Esophagus muscularis mucosa (tissue), 4 donors: ENCODE measurements at places on chromosomes 16 and 17.

DNA sequence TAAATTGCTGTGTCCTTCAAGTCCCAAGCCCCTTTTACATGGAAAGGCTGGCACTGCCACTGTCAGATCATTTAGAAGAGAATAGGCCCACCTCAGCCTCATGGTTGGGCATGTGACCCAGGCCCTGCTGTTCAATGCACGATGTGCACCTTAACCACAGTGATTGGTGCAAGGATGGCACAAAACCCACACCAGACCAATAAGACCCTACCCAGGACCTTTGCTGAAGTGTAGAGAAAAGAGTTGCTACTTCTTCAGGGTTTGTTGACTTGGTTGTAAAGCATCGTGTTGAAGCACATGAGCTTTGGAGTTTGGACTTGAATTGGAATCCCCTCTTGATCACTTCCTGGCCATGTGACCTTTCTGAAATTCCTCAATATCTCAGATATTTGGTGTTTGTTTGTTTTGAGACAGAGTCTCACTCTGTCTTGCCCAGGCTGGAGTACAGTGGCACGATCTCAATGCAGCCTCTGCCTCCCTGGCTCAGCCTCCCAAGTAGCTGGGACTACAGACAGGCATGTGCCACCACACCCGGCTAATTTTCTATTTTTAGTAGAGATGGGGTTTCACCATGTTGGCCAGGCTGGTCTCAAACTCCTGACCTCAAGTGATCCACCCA lies 24.8 kb downstream of the DNAJA2 start:
- no peaks in the 10 kb centered on the region for H3K27me3 ChIP-seq
- H3K4me3 ChIP-seq, result no peak overlapping the region
- H3K4me1 ChIP-seq, result no peaks in the 10 kb centered on the region
- DNase-seq, result no peak
- no peak overlapping the region for H3K27ac ChIP-seq

- H3K36me3 ChIP-seq, result no peaks in the 10 kb centered on the region
- H3K4me3 ChIP-seq, result peak overlapping the region; percentile 81
- peaks cover 33% of the 10 kb centered on the region for H3K4me1 ChIP-seq
- no peaks in the 10 kb centered on the region for H3K27me3 ChIP-seq
- peak; percentile 98 for DNase-seq
These were observed 722 bp upstream of the TIMP2 start for GRCh38 chr17:78925662-78926555.

DNA sequence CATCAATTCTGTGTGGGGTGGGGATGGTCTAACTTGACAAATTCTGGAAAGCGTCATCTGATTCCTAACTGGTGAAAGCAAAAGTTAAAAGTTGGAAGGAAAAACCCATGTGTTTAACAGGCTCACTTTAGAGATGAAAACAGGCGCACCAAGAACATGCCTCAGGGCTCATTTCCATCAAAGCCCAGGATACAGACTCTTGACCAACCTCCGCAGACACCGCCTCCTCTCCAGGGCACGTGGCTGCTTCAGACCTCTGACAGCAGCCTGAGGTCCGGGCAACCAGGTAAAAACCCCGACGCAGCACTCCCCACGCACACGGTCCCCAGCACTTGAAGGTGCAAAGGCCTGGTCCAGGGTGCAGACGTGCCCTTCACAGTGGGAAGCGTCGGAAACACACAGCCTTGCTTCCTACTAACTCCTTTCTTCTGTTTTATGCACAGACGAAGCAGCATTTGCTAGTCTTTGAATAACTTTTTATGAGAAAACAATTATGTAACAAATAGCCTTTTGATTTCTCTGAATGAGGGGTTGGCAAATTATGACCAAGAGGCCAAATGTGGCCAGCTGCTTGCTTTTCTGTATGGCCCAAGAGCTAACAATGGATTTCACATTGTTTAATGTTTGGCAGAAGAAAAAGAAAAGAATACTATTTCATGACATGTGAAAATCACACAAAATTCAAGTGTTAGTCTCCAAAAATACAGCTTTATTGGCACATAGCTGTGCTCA lies 44.2 kb upstream of the TRAP1 start:
- no peaks in the 10 kb centered on the region for H3K27me3 ChIP-seq
- DNase-seq, result no peak
- H3K4me1 ChIP-seq, result peaks cover 23% of the 10 kb centered on the region
- no peak overlapping the region for H3K4me3 ChIP-seq

- peaks cover 17% of the 10 kb centered on the region for H3K4me1 ChIP-seq
- no peaks in the 10 kb centered on the region for H3K27me3 ChIP-seq
- DNase-seq, result no peak
- H3K4me3 ChIP-seq, result peak overlapping the region; percentile 57
- no peak overlapping the region for H3K27ac ChIP-seq
These were observed 69.5 kb downstream of the AMFR start for GRCh38 chr16:56355786-56356275.

GRCh38 chr17:59647288-59647687 lies 27.6 kb downstream of the CLTC start:
- H3K4me1 ChIP-seq, result peaks cover 27% of the 10 kb centered on the region
- H3K27ac ChIP-seq, result no peak overlapping the region
- H3K4me3 ChIP-seq, result no peak overlapping the region
- H3K36me3 ChIP-seq, result peaks cover 70% of the 10 kb centered on the region

DNA sequence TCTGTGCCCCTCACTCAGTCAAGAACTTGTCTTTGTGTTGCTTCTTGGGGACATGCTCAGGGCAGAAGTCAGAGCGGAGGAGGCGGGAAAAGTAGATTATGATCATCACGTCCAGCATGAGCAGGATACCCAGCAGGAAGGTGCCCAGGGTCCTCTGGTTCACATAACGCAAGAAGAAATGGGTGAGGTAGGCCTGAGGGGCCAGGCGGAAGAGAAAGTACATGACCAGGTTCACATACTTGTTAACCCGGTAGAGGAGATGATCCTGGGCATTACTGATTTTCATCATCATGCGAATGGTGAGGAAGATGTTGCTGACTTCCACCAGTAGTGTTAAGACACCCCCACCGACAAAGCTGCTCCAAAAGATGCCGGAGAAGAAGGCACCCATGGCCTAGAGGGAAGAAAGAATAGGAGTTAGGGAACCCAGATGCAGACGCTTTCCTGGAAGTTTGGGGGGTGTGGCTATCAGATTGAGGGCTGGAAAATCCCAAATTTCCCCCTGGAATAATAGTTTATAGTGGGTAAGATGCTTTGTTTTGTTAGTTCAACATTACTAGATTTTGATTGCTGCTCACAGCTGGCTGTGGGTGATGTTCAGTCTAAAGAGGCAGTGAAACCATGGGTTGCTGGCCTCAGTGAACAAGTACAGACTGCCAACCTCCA lies 1.4 kb downstream of the TLCD1 start:
- peaks cover 69% of the 10 kb centered on the region for H3K4me1 ChIP-seq
- H3K27me3 ChIP-seq, result no peaks in the 10 kb centered on the region
- H3K27ac ChIP-seq, result peak overlapping the region; percentile 97
- H3K36me3 ChIP-seq, result peaks cover 33% of the 10 kb centered on the region
- H3K4me3 ChIP-seq, result no peak overlapping the region
- no peak for DNase-seq

DNA sequence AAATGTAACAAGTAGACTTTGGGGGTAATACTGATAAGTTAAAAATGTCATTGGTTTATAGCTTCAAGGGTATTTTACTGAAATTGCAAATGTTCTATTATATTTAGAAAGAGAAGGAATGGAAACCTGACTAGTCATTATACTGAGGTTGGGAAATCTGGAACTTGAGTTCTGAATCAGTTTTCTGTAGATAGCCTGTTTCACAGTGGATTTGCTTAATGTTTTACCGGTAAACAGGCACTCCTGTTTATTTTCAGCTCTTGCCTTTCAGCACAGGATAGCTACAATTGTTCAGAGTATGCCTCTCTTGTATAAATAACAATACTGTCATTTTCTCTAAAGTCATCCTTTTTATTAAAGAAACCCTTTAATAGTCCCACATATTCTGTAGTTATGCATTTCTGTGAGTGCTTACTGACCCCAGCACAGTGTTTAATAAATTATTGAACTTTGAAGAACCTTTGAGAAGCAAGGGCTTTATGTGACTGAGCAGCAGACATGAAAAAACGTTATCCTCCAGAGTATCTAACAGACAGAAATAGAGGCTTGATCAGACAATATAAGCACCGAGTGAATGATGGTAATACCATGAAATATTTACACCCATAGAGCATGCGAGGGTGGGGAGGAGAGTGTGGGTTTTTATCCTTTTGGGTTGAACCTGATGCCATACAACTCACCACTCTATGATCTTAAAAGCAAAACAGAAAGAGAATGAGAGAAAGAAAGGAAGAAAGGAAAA lies 58.2 kb downstream of the FTO start:
- no peak overlapping the region for H3K27ac ChIP-seq
- no peak for DNase-seq
- no peaks in the 10 kb centered on the region for H3K27me3 ChIP-seq

DNA sequence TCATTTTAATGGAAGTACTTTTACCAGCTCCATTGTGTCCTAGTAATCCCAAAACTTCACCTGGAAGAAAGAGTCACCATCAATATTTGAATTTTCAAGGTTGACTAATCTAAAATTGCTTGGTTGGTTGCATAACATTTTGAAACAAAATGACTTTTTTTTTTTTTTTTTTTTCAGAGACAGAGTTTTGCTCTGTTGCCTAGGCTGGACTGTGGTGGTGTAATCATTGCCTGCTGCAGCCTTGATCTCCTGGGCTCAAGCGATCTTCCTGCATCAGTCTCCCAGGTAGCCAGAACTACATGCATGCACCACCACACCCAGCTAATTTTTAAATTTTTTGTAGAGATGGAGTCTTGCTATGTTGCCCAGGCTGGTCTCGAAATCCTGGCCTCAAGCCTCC lies 12.6 kb upstream of the ABCA6 start:
- H3K4me3 ChIP-seq, result no peak overlapping the region
- DNase-seq, result no peak
- H3K27ac ChIP-seq, result no peak overlapping the region
- H3K27me3 ChIP-seq, result no peaks in the 10 kb centered on the region
- H3K36me3 ChIP-seq, result peaks cover 31% of the 10 kb centered on the region

GRCh38 chr16:12553191-12553590 lies 250.5 kb downstream of the CPPED1 start:
- H3K27ac ChIP-seq, result no peak overlapping the region
- no peaks in the 10 kb centered on the region for H3K36me3 ChIP-seq
- H3K27me3 ChIP-seq, result no peaks in the 10 kb centered on the region
- H3K4me3 ChIP-seq, result no peak overlapping the region
- no peak for DNase-seq

- no peaks in the 10 kb centered on the region for H3K36me3 ChIP-seq
- H3K27me3 ChIP-seq, result no peaks in the 10 kb centered on the region
- no peak for DNase-seq
- H3K4me3 ChIP-seq, result no peak overlapping the region
- H3K27ac ChIP-seq, result no peak overlapping the region
These were observed 44.4 kb upstream of the GPRC5B start for GRCh38 chr16:19929062-19929511.

GRCh38 chr16:1395444-1396031 lies 19.0 kb downstream of the UNKL start:
- H3K27me3 ChIP-seq, result no peaks in the 10 kb centered on the region
- peaks cover 98% of the 10 kb centered on the region for H3K36me3 ChIP-seq
- H3K4me1 ChIP-seq, result no peaks in the 10 kb centered on the region
- DNase-seq, result no peak

DNA sequence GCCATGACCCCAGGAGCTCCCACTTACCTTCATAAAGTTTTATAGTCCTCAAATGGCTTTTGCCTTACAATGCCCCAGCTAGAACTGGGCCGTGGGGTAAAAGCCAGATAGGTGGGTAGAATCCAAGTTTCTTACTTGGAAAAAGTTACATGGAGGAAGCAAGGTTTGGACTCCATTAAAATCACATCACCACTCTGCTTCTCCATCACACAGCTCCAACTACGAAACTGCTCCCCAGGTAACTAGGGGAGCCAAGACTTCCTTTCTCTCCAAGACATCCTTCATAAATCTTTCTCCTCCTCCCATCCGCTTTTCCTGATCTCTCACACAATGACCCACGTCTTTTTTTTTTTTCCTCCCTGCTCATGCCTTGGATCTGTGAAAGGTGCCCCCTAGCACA lies 130.8 kb upstream of the RCVRN start:
- H3K4me3 ChIP-seq, result peak overlapping the region; percentile 41
- H3K27me3 ChIP-seq, result no peaks in the 10 kb centered on the region
- H3K4me1 ChIP-seq, result peaks cover 45% of the 10 kb centered on the region
- H3K36me3 ChIP-seq, result no peaks in the 10 kb centered on the region

DNA sequence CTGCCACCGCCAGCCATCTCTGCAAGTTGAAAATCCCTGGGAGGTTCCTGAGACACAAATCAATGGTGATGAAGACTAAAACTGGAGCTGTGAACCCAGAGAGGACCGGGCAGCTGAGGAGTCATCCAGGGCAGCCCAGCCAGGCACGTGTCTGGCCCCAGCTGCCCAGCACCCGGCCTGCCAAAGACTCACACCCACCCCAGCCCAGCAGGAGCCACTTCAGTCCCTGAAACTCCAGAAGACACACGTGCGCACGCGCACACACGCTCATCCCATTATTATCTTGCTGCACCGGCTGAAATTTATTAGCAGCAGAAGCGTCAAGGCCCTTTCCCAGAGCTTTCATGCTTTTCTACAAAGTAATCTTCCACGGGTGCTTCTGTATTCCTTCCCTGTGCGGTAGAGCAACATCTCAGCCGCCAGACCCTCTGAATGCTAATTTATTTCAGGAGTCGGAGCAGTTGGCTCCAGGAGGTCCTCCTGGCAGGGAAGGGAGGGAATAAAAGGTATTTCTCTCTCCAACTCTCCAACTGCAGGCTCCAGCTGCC lies 59.8 kb upstream of the RBFOX3 start:
- no peaks in the 10 kb centered on the region for H3K36me3 ChIP-seq
- H3K4me3 ChIP-seq, result no peak overlapping the region
- no peaks in the 10 kb centered on the region for H3K27me3 ChIP-seq
- H3K4me1 ChIP-seq, result peaks cover 6% of the 10 kb centered on the region

DNA sequence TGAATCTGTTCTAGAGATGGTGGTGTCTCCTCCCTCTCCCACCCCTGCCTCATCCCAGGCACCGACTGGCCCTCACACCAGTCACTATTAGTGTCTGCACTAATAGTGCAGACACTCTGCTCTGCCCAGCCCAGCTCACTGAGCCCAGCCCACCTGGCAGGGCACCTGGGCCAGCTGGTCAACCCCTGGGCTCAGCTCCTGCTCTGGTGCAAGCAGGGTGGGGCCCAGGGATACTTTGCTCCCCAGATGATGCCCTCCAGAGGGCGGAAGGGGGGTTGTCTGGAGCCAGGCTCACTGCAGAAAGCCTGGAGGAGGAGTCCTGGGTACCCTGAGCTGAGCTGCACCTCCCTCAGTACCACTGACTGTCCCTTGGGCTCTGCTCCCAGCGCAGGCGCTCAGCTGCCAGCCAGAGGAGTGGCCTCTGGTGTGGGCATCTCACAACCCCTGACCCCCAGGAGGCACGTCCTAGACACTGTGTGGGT lies 14.5 kb downstream of the RAB11FIP4 start:
- no peaks in the 10 kb centered on the region for H3K36me3 ChIP-seq
- no peak overlapping the region for H3K27ac ChIP-seq
- no peaks in the 10 kb centered on the region for H3K4me1 ChIP-seq
- H3K4me3 ChIP-seq, result no peak overlapping the region

GRCh38 chr17:7177954-7178477 lies 1.2 kb downstream of the ASGR1 start:
- no peaks in the 10 kb centered on the region for H3K36me3 ChIP-seq
- DNase-seq, result no peak
- peaks cover 23% of the 10 kb centered on the region for H3K4me1 ChIP-seq
- peaks cover 7% of the 10 kb centered on the region for H3K27me3 ChIP-seq
